AG09319 (cell line): ENCODE measurements at places on chromosomes 11 and 22.

GRCh38 chr22:43447380-43447779, 35.6 kb downstream of the MPPED1 start:
- no peak for DNase-seq

DNA sequence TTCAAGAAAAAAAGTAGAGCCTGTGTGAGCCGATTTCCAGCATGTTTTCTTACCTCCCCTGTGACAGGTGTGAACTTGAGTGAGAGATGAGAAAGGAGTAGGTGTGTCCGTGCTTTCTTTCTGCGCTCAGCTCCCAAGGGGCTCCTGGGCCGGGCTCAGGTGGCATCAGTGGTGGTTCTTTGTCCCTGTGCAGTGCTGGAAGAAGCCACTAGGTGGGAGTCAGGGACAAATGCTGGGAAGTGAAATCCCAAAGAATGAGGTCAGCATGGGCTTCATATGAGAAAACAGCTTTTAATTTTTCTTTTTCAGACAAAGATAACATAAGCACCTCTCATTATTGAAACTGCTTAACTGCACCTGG, 57.8 kb downstream of the PPFIBP2 start:
- DNase-seq, result no peak

GRCh38 chr11:125132596-125132995, 21.2 kb upstream of the TMEM218 start:
- DNase-seq, result no peak

- DNase-seq, result no peak
Measured at GRCh38 chr11:121109916-121110586, 9.0 kb downstream of the TECTA start.

DNA sequence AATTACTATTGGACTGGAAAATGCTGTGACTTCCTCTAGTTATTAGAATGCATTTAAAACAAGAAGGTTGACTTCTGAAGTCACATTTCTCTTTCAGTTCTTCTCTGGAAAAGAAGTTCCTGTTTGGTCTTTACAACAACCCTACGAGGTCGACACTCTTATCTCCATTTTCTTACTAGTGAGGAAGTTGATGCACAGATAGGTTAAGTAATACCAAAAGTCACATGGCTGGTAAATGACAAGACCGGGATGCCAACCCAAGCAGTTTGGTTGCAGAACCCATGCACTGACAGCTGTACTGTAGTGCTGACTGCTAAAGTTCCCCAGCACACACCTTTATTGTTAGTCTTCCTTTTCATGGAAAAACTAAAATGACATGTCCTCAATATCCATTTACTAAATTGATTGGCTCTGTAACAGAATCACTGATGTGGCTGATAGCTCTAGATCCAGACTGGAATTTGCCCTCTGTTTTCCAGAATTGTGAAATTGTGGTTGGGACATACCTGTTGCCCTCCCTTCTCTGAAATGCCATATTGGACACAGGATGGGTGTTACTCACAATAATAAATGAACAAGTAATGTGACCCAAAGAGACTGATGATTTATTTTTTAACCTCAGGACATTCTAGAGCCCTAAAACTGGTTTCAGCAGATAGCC, 9.4 kb upstream of the TECTA start:
- no peak for DNase-seq

GRCh38 chr11:126257144-126257543, 11.6 kb downstream of the SRPRA start:
- no peak for DNase-seq

- DNase-seq, result no peak
Measured at GRCh38 chr11:18271206-18271605, 5.1 kb downstream of the SAA1 start.

DNA sequence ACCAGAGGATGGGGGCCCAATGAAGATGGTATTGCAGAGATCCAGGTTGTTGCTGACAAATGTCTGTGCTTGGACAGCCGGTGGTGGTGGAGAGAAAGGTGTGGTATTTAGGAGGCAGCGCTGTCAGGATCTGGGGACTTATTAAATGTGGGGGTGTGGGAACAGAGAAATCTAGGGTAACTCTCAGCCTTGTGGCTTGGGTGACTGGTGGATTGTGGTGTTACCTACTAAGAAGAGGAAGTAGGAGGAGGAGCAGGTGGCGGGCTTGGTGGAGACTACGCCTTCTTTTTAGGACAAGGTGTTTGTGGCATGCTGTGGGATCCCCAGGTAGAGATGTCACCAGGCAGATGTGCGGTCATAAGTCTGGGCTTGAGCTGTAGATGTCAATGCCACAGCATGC, 144.0 kb downstream of the GRIK4 start:
- DNase-seq, result no peak

- no peak for DNase-seq
Measured at GRCh38 chr22:31210556-31211421, 1.3 kb upstream of the LIMK2 start.

DNA sequence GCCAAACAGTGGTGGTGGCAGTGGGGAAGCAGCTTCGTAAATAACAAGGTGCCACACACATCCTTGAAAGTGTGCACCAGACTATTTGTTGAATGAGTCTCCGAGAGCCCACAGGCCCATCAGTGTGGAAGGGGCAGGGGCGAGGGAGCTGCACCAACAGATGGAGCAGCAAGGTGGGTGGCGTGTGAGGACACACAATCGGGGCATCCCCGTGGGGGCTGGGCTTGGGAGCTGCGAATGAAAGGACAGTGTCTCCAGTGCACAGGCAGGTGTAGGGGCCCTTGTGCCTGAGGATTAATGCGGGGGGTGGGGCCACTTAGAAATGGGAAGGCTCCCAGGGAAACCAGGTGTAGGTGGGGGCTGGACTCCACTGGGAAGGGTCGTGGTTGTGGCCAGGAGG, 2.8 kb downstream of the NRXN2 start:
- DNase-seq, result no peak

- DNase-seq, result no peak
Measured at GRCh38 chr22:26592421-26592891, 2.5 kb upstream of the TPST2 start.

GRCh38 chr11:5605849-5606248, 9.4 kb downstream of the TRIM6 start:
- DNase-seq, result no peak

DNA sequence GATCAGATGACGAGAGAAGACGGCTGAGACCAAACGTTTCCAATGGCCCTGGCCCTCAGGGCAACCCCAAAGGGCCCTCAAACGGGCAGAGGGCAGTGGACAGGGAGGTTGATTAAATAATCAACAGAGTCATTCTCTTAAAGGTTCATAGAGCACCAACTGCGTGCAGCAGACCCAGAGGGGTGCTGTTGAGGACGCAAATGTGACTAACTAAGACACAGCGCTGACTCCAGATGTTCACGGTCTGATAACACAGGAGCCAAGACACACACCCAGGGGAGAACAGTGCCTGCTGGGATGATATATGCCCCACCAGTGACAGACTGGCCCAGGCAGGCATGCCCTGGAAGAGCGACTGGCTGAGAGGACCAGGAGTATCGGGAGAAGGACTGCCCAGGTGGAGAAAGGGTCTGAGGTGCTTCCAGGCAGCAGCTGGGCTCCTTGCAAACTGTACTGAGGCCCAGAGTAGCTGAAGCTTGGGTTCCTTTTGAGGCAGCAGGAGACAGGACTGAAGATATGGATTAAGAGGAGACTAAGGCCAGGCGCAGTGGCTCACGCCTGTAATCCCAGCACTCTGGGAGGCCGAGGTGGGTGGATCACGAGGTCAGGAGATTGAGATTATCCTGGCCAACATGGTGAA, 7.7 kb downstream of the VWCE start:
- DNase-seq, result no peak
